DMS 273 treated with DMSO at 0.1 percent for 48 hours (cell line): ENCODE measurements at places on chromosomes 3 and 15.
A peak's percentile ranks its signal among the peaks of the same experiment; 100 is the strongest.

- DNase-seq: no peak
Measured at GRCh38 chr3:71846185-71846584, 61.2 kb upstream of the PROK2 start.

- no peak for DNase-seq
Measured at GRCh38 chr15:89551550-89551949, 23.7 kb upstream of the TICRR start.

- no peak for DNase-seq
Measured at GRCh38 chr15:57927091-57927631, 138.3 kb downstream of the ALDH1A2 start.

DNA sequence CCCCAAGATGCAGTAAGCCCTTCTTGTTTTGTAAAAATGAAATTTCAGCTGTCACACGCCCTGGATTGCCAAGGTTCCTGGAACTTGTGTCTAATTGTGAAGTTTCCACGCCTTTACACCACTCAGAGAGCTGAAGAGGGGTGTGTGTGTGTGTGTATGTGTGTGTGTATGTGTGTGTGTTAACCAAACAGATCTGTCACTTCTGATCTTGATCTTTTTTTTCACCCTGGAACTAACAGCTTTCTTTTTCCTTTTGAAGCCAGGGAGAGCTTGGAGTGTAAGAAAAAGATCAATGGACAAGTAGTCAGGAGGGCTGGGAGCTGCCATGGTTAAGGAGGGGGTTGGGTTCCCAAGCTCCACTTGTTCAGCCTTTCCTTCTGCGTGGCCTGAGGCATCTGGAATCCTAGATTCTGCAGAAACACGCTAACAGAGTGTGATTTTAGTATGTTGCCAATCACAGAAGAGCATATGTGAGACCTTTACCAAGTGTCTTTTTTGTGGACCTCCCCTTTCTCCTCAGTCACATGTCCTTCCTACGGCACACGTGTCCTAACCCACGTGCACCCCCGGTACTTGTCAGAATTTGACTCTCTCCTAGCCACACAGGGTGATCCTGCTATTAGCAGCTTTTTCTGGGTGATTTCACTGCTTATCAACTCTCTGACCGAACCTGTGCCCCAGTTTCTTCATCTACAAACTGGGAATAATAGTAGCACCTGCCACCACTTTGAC lies 11.5 kb downstream of the TIMP4 start:
- no peak for DNase-seq

DNA sequence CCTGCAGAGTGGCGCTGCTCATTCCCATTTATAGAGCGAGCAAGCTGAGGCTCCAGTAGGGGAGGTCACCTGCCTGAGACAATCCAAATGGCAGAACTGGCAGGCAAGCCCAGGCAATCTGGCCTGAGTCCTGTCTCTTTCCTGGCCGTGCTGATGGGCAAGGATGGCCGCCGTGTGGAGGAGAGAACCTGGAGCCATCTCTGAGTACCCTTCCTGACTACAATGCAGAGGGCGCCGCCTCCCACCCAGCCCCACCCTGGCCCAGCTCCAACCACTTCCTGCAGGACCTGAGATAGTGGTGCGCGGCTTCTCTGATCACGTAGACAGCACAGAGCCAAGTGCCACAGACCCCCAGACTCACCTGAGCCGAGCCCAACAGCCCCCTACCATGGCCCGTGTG lies 7.0 kb downstream of the TLR9 start:
- no peak for DNase-seq

- no peak for DNase-seq
Measured at GRCh38 chr3:40044487-40044886, 235.1 kb downstream of the MYRIP start.

DNA sequence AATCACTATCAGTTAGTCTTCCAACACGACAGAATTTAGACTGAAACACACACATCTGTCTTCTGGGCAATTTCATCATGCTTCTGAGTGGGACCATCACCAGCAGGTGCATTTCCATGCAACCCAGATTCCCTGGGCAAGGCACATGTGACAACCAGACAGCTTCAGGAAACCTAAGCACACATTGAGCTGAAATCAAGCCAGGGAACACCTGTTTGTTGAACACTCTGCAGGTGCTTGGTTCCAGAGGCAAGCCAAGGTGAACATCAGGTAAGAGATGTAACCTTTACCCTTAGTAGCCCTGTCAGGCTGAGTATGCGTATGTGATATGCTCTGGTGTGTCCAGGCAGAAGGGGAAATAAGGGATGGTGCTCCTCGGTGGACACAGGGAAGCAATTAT lies 3.3 kb upstream of the PSMD2 start:
- DNase-seq: no peak

DNA sequence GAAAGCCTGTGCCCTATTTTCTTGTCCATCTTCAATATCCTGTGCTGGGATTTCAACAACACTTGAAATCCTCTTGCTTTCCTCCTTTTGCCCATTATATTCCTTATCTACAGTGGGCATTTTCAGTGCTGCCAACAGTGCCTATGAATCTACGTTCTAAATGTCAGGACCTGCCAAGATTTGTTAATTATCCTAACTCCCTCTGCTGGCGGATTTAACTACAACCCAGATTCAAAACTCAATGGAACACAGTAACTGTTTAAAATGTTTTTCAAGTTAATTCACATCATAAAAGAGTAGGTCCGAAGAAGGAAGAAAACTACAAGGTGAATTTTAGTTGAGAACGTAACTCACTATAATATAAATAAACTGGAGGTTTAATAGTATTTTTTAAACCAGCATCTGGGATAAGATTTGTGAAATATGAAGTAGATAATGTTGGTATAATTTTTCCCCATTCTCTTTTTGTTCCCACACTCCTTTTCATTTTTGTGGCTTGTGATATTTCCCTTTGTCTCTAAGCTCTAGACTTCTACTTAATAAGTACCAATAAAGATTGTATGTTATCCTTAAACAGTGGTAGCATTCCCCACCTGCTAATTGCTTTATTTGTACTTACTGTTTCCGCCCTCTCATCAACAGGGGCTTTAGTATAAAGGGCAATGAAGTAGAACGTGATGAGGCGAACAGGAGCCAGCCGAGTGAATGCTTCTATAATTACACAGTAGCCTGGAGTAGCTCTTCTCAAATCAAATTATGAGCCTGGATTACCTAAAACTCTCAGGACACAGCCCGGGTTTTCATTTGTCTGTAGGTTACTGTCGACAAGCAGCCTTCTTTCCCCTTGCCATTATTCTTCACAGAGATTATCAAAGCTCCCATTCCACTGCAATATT lies 302.5 kb upstream of the ATP11B start:
- DNase-seq: peak; percentile 20

DNA sequence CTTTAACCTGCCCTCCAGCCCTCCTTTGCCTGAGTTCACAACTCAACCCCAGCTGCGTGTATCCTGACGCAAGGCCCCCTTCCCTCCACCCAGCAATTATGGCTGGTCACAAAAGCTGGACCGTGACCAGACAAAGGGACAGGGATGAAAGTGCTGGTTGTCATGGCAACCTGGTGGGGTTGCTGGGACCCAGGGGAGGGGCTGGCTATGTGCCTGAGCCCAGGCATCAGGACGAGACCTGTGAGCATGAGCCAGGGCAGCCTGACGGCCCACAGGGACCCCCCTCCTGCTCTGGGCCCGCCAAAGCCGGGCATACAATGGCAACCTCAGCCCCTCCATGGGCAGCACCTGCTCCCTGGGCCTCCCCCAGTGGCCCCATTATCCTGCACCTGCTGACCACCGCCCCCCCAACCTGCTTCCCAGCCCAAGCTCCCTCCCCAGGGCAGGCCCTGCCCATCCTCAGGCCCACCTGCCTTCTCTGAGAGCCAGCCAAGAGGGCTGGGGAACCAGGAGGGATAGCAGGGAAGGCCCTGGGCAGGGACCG lies 4.5 kb upstream of the DNAH1 start:
- no peak for DNase-seq
